Activated naive CD4-positive, alpha-beta T cell treated with anti-CD3 and anti-CD28 coated beads, Interleukin-2, amount 50 U/mL, for 72 hours (primary cell): ENCODE measurements at places on chromosomes 2 and 18. TPM values are rescaled to one million over a fixed set of nuclear protein-coding genes. Genes with fewer than 3 reads are reported as not detected.

GRCh38 chr18:13603304-13604019 is 122.9 kb downstream of the FAM210A start:
- no peak for DNase-seq

GRCh38 chr2:56337342-56337741 is 153.6 kb downstream of the CCDC85A start:
- no peak for DNase-seq

The CIDEA gene
- total RNA-seq = not detected

GRCh38 chr2:139652385-139652784 is 872.2 kb upstream of the NXPH2 start:
- no peak for DNase-seq

The KCNJ3 gene
- not detected for total RNA-seq
